Caudate nucleus (tissue), 63 donors: ENCODE measurements at places on chromosomes 6 and 20.

GRCh38 chr20:59406446-59406845 is 106.0 kb downstream of the EDN3 start:
- no peak for DNase-seq

- DNase-seq, result no peak
Observed at GRCh38 chr6:161477876-161478425, 204.1 kb upstream of the AGPAT4 start.

GRCh38 chr20:43728686-43729255 is 2.0 kb upstream of the GTSF1L start:
- DNase-seq, result no peak

- DNase-seq, result no peak
Observed at GRCh38 chr6:30839671-30840070, 44.6 kb upstream of the DDR1 start.

- no peak for DNase-seq
Observed at GRCh38 chr6:74166849-74167248, 470.8 kb downstream of the CD109 start.

- no peak for DNase-seq
Observed at GRCh38 chr6:105746130-105746505, 340.0 kb upstream of the PRDM1 start.

- no peak for DNase-seq
Observed at GRCh38 chr6:75094614-75095200, 111.1 kb downstream of the COL12A1 start.

- DNase-seq, result no peak
Observed at GRCh38 chr6:50724381-50725124, 11.2 kb downstream of the TFAP2D start.

- DNase-seq, result no peak
Observed at GRCh38 chr6:40437631-40438030, 149.5 kb downstream of the LRFN2 start.

- no peak for DNase-seq
Observed at GRCh38 chr6:41352396-41352795, 17.0 kb downstream of the NCR2 start.

DNA sequence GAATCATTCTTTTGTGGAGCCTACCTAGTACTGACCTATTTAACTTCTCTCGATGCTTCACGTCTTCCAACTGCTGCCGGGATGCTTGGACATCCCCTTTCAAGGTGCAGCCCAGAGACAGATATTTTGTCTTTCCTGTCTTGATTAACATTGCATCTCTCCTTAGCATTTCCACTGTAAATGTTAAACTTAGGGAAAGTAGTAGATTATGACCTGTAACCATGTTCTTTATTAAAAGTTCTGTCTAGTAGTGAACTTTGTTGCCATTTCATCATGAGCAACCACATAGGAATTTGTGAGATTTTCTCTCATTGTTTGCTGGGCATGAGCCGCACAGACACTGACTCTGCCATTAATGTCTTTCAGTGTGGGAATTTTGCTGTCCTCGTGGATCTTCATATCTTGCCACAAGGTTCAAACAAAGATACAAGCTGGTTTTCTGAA is 117.9 kb downstream of the JAG1 start:
- DNase-seq, result no peak

DNA sequence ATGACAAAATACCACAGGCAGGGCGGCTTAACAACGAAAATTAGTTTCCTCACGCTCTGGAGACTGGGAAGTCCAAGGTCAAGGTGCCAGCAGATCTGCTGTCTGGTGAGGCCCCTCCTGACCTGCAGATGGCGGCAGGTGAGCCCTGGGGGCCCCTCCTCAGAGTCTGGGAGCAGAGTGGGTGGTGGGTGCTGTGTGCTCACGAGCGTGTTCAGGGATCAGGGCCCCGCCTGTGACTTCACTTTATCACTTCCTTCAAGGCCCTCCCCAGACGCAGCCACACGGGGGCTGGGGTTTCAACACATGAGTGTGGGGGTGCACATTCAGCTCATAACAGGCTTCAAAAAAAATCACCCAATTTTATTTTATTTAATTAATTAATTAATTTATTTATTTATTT is 39.3 kb downstream of the SLC2A4RG start:
- DNase-seq, result no peak

GRCh38 chr20:63653974-63654668 is 897 bp upstream of the STMN3 start:
- no peak for DNase-seq

- DNase-seq, result no peak
Observed at GRCh38 chr6:126477678-126478077, 137.8 kb downstream of the CENPW start.

- DNase-seq, result no peak
Observed at GRCh38 chr6:39906318-39906761, 27.9 kb downstream of the MOCS1 start.

DNA sequence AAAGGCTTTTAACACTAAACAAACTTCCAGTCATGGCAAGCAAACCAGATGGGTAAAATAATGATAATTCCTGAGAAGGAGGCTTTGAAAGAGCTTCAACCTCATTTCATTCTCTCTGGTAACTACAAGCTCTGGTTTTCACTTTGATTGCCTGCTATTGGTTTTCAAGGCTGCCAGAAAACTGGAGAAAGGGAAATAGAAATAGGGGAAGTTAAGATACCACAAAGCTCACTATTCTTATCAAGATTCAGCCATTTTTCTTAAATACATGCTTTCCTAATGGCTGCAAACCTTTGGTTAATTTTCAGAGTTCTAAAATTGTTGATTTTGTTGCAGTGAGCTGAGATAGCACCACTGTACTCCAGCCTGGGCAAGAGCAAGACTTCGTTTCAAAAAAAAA is 42.5 kb upstream of the NELFCD start:
- no peak for DNase-seq

- no peak for DNase-seq
Observed at GRCh38 chr20:25579081-25579770, 6.1 kb downstream of the NINL start.

DNA sequence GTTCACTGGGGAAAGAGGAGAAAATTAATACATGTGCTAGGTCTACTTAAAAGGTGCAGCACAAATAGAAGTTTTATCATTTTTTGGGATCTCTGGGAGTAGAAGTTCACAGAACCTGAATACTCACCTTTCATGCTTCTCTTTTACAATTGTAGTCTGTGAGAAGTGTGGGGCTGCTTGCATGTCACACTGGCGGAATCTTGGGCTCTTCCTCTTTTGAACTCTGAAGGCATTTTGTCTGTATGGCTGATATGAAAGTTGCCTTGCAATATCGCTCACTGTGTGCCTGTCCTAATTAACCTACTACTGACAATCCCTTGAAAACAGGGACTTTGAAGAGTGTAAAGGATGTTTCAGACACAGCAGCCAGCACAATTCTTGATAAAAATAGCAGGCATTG is 65.9 kb upstream of the CLDN20 start:
- no peak for DNase-seq

- DNase-seq, result no peak
Observed at GRCh38 chr20:37529214-37529967, 1.7 kb upstream of the BLCAP start.

- no peak for DNase-seq
Observed at GRCh38 chr6:20169786-20170185, 42.5 kb downstream of the MBOAT1 start.

DNA sequence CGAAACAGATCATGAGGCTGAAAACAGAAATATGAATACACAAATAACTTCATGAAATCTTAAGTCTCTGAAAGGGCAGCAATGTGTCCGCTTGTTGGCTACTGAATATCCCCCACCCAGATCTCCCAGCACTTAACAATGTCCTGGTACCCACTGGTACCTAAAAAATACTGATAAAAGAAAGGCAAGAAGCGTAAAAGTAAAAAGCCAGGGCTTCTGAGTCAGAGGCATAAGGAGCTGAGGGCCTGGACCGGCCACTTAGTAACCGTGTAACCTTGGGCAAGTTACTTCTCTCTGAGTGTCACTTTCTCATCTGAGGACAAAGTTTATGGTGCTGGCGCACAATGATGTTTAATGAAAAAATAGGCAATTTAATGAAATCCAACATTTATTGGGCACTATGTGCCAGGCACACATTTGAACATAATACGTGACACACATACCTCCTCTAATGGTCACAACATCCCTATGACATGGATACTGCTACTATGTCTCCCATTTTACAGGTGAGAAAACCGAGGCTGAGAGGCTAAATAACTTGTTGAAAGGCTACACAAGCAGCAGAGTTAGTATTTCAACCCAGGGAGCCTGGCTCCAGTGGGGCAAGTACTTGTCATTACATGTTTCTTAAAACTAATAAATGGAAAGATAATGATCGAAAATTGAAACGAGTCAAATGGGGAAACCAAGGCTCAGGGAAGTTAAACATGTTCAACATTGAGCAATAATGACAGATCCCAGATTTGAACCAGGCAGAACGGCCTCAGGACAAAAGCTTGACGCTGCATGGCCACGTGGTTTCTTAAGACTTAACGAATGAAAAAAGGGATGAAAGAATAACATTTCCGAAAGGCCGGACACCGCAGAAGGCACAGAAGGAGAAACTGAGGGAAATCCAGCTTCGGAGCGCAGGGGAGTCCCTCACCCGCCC is 828 bp downstream of the TP53RK start:
- no peak for DNase-seq

DNA sequence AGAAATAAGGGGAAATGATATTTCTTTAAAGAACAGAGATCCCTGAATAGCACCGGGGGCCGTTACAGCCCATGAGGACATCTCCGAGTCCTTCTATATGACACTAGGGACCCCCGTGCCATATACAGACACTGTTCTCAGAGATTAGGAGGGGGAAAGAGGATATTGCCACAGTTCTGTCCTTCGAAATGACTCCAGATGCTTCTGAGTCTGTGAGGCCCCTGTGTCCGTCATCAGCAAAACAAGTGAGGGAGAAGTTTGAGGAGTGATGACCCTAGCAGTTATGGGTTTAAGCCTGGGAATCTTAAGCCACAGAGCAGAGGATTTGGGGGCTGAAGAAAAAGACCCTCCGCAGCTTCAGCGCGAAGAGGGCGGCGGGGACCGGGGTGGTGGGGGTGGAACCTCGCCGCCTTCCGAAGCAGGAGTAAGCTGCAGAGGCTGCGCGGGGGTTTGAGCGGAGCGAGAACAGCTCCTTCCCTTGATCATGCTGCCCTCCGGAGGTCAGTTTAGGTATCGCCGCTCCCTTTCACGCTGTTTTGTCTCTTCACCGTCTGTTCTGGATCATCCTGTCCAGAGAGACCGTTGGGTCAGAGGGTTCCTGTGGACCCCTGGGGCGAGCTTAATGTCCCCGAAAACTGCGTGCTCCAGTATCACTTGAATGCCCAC is 23.6 kb downstream of the VPS52 start:
- peak; percentile 78 for DNase-seq

DNA sequence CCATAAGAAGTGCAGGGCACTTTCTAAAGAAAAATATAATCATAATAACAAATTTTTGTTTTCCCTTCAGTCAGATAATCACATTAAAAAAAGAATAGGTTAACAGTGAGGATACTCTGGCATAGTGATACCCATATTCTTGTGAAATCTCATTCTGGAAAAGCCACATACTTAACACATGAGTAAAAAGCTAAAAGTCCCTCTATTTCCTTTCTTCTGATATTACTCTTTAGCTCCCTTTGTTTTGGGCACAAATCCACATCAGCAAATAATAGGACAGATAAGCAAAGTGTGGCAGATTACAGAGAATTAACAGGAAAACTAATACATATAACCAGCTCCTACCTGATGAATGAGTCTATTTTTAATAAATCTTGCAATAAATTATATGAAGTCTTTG is 15.8 kb downstream of the SHPRH start:
- DNase-seq, result no peak

DNA sequence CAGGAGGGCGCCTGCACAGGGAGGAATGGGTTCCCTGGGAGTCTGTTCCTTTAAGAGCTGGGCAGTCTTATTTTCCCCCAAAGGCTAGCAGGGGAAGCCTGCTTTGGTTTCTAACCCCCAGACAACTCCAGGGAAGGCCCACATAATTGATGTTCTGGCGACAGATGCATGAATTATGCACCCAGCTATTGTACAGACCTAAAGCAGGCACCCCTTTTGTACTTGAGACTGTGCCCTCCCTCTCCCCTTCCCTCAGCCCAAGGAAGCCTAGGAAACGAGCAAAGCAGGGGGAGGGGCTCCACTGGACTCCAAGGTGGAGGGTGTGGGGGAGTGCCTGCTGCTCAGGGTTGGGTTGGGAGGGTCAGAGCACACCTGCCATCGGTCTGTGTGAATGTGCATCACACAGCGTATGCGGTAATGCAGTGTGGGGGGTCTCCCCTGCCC is 102.1 kb downstream of the KCNB1 start:
- DNase-seq, result no peak

- no peak for DNase-seq
Observed at GRCh38 chr20:13024596-13024995, 15.8 kb downstream of the SPTLC3 start.

GRCh38 chr6:106628658-106629102 is 618 bp downstream of the RTN4IP1 start:
- DNase-seq, result no peak

DNA sequence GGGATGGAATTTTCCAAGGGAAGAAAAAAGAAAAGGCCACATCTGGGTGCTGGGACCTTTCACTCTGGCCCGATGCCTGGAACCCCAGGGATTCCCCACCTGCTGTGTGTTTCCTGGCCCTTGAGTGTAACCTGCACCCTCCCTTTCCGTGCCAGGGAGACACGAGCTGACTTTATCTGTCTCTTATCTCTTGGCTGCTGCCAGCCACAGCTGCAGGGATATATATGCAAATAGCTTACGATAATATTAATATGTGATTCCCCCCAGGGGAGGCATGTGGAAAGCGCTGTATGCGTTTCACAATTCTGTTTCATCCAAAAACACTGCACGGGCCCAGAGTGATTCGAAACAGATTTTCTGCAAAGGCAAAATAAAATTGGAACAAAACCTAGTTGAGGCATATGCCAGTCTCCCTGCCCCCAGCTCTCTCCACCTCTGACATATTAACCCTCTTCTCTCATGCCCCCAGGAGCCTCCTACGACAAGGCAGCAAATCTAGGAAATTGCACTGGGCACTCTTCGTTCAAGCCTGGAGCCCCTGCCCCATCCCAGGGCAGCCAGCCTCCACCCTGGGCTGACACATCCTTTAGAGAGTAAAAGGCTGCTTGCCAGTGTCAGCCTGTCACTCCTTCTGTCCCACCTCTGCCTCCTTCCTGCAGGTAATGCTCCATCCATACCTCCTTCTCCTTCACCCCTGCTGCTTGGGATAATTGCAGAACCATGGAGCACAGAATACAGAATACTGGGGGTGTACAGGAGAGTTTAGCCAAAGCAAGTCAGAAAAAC is 1.3 kb downstream of the RIPOR3 start:
- DNase-seq, result no peak

DNA sequence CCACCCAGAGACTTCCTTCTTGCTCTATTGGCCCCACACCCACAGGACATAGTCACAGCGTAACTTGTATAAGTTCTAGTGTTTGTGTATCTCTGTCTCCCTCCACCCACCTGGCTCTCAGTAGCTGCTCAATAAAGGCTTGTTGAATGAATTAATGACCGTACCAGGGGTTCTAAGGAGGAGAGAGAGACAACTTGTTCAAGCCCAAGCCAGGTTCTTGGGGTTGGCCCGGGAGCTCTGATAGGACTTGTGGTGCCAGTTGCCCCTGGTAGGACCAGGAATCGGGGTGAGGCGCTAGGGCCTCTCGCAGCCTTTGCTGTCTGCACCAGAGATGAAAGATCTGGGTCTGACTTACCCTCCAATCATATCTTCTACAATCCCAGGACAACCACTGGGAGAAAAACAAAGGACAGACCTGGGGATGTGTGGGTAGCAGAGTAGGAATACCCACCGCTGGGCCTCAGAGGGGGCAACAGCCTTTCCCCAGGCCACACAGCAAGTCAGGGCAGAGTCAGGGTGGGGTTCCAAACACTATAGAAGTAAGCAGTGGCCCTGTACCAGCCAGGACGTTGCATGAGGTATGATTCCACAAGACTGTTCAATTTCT is 5.3 kb upstream of the TGM2 start:
- DNase-seq, result no peak
